Activated naive CD8-positive, alpha-beta T cell treated with anti-CD3 and anti-CD28 coated beads, Interleukin-2, amount 50 U/mL, for 16 hours (primary cell): ENCODE measurements at places on chromosomes 6 and 20.

DNA sequence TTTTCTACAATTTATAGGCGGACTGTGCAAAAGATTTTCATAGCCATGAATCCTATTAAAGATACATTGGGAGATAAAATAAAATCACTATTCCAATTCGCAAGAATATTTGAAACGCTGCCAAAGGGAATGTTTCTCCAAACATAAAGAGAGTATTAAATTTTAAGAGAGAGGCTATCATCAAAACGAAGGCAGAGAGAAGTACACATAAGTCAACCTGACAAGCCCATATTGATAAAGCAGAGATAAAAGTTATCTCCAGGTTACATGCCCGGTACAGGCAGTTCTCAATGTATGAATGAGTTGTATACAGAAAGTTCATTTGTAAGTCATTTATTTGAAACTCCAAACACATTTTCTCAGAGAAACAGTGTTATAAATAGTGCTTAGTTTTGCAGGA, 193.1 kb downstream of the ATXN1 start:
- DNase-seq = no peak

DNA sequence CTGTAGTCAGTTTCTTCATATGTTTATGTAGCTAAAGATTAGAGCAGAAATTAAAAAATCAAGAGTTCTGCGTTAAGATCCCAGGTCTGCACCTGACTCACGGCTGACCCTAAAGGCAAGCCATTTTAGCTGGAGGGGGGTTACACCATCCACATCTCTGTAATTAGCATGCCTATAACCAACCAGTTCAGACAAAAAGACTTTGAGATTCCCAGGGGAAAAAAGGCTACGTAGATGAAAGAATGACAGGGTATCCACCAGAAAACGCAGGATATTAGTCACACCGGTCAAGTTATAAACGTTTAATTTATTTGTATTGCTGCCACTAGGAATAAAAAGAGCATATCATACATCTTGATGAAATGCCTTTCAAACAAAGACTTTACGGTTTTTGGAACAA, 299.1 kb downstream of the FOXC1 start:
- DNase-seq = no peak

DNA sequence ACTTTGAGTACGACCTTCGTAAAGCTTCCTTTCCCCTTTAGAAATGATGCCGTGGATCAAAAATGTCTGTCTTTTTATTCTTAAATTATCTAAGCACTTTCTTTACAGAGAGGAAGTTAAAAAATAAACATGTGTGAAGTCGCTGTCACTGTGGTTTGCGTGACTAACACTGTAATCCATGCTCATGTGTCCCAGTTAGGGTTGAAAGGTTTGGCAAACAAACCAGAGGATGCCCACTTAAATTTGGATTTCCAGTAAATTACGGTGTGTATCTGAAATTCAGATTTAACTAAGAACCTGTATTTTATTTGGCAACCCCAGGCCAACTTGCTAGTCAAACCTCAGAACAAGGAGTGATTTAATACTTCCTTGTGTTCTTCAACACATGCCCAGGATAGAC, 21.1 kb downstream of the HLA-DRB1 start:
- DNase-seq = no peak

- DNase-seq = no peak
Measured at GRCh38 chr6:7262746-7263518, 50.1 kb downstream of the SSR1 start.

DNA sequence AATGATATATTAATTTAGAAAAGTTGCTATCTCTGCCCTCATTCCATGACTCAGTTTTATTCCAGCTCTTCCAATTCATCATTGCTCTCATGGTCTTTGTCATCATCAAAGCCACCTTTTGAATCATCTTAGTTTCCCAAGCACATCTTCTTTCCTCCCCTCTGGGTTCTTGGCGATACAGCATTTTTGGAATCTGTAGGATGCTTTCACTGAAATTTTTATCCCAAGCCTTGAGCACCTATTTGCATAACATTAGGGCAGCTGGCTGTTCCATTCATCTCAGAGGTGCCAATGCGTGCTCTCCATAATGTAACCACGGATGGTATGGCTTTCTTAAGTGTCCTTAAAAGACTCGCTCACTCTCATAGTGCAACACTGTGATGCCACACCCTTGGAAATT, 100.4 kb downstream of the SNX5 start:
- DNase-seq = no peak

DNA sequence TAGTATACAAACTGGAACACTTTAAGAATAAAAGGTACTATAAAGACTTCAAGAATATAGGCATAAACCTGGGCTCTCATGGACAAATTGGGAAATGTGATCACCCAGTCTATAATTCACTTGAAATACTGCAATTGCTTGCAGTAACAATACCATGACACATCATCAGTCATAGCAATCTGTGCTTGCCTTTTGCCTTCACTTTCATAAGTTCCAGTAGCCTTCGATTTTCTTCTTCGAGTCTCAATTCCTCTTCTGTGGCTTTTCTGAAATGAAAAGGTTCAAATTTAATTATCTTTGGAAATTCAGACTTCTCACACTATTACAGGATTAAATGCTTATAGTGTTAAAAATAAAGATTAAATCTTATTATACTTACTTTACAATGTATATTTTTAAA, 96.3 kb upstream of the ZBTB24 start:
- no peak for DNase-seq

DNA sequence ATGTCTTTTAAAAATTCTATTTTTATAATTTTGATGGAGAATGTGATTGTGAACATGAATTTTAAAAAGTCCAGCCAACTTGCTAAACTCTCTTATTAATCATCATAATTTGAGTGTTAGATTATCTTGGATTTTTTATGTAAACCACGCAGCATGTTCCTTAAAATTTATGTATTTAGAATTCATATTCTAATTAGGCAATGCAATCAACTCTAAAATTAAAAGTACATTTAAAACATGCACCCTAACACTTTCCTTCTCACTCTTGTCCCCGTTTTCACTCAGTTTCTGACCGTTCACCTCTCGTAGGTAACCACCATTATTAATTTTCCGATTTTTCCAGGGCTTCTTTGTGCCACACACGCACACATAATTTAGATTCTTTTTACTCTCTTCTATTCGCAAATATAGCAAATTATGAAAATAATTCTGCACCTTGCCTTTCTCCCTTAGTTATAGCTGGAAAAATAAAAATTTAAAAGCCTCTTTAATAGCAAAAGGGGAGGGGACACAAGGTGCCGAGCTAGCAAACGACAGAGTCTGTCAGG, 329 bp upstream of the ZKSCAN3 start:
- no peak for DNase-seq

DNA sequence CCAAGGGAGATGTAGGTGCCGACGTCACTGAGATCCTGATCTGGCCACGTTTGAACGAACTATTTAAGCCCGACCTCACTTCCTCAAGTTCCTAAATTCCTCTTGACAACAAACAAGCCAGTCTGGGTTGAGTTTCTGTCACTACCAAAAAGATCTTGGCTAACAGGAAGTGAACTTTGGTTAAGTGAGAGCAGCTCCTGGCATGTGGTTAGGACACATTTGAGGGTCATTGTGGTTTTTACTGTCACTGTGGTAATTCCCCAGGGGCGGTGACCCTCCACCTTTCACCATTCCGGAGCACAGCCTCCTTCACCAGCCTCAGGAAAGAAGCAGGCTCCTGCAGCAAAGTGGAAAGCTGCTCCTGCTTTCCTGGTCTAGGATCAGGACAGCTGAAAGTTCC, 43.1 kb upstream of the ZNF831 start:
- DNase-seq = no peak

GRCh38 chr6:19356692-19357091, 480.5 kb upstream of the ID4 start:
- DNase-seq = no peak

DNA sequence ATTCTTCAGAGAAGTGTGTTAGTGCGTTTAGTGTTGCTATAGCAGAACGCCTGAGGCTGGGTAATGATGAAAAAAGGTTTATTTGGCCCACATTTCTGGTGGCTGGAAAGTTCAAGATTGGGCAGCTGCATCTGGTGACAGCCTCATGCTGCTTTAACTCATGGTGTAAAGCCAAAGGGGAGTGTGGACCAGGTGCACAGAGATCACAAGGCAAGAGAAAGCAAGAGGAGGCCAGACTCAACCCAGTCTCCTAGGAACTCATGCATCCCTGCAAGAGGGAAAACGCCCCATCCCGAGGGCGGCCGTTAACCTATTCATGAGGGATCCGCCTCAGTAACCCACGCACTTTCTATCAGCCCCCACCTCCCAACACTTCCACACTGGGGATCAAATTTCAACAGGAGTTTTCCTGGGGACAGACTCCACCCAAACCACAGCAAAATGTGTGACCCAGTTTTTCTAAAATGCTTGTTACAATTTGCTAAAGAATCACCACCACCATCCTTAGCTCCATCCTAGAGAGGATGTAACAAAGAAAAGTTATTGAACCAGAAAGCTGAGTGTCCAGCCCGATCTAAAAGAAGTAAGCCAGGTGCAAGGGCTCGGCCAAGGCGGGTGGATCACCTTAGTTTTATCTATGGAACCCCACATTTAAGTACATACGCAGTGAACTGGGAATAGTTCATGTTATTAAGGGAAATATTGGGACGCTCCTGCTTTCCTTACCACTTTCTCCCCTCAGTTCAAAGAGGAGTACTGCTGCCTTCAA, 164.8 kb downstream of the QKI start:
- DNase-seq = no peak

DNA sequence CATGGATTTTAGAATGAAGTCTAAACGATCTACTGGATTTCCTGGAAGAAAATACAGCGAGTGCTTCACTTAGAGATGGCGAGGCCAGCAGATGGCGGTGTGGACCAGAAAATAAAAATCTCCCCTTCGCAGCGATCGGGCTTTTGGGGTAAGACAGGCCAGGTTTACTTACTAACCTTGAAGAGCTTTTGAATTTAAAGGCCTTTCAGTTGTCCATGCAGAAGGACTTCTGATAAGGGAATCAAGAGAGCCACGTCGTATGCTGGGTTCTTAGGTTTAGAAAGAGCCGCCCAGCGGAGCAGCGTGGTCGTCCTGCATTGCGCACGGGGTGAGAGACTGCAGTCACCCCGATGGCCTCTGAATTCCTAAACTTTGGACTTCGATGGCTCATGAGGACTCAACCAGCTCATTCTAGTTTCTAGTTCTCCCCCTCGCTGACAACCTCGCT, 125.2 kb upstream of the RALGAPA2 start:
- DNase-seq = no peak
